ENCODE measurements at places on chromosomes 7 and 10.

GRCh38 chr10:57716884-57717283 lies 550.8 kb downstream of the IPMK start:
- no peak for DNase-seq

DNA sequence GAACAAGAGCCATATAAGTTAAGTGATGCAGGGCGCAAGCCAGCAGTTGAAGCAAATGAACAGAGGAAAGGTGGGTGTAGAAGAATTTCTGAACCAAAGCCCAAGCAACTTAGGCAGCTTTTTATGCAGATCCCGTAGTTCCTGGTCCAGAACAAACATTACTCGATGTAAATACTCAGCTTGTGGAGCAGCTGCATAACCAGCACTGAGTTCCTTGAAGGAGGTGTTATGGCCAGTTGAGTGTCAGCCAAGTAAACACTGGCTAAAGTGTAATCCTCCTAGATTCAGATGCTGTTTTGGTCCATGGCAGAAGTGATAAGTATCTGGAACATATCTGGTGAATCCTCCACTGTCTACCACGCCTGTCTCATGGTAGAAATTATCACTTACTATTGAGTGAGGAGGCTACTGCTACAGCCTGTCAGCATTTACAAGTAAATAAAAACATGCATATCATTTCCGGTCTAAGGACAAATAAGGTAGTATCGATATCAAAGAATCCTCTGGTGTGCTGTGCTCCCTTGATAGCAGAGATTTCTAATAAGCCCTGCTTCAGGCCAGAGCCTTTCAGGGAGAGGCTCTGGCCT lies 213.9 kb downstream of the DYNC1I1 start:
- no peak for DNase-seq

GRCh38 chr10:6146013-6146785 lies 56.5 kb upstream of the PFKFB3 start:
- DNase-seq: no peak

GRCh38 chr7:17307000-17307399 lies 8.5 kb downstream of the AHR start:
- no peak for DNase-seq

- no peak for DNase-seq
Measured at GRCh38 chr10:130017631-130018022, 53.6 kb upstream of the EBF3 start.

GRCh38 chr10:4294996-4295792 lies 510.2 kb upstream of the KLF6 start:
- DNase-seq: no peak

GRCh38 chr10:93039721-93040120 lies 20.9 kb upstream of the CYP26C1 start:
- DNase-seq: no peak

DNA sequence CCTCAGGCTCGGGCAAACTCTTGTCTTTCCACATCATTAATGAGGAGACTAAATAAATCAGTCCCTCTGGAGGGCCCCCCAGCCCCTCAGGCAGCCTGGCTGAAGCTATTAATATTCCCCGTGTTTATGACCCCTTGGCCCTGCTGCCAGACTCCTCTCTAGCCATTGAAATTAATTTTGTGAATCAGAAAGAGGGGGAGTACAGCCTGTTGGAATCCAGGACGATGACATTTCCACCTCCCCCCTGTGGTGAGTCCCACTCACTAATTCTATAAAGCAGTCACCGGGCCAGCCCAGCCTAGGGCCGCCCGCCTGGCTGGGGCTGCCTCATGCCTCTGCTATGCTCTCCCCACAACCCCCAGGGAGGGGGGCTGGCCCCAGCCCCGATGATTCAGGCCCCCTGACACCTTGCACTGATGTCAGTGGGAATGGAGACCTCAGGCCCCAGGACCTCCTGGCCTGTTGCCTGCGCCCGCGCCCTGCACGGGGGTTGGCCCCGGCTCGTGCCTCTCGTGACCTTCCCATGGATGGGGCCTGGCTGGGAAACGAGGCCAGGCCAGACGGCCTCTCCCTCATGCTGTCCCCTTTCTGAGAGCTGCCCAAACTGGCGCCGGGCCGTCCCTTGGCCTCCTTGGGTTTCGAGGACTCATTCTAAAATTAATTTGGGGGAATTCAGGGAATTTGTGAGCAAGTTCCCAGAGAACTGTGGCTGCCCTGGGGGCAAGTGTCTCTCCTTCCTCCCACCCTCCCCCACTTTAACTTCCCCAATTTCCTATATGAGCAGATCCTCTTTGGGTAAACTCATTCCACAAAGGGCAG lies 34.0 kb downstream of the TMEM270 start:
- DNase-seq: no peak

GRCh38 chr7:17492437-17492836 lies 194.0 kb downstream of the AHR start:
- no peak for DNase-seq

- no peak for DNase-seq
Measured at GRCh38 chr10:117562896-117563737, 20.6 kb downstream of the EMX2 start.

DNA sequence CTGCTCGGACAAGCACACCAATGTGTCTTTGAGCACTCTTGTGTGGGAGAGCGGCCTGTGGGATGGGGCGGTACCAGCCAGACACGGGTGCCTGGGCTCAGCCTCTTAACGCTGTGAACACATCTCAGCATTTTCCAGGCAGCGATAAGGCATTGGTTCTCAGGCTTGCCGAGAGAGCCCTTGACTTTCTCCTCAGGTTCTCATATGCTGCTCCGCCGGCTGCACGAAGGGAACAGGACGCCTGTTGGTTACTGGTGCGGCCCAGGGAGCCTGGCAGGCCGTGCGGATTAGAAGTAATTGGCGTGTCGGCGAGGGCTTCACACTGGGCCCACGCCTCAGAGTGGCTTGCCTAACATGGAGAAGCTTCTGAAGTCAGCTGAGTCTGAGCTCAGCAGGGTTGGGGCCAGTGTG lies 456.7 kb upstream of the FOXK1 start:
- DNase-seq: no peak

GRCh38 chr10:76333326-76333725 lies 901.9 kb downstream of the LRMDA start:
- DNase-seq: no peak

- DNase-seq: no peak
Measured at GRCh38 chr10:104018471-104018870, 51.5 kb downstream of the SLK start.

DNA sequence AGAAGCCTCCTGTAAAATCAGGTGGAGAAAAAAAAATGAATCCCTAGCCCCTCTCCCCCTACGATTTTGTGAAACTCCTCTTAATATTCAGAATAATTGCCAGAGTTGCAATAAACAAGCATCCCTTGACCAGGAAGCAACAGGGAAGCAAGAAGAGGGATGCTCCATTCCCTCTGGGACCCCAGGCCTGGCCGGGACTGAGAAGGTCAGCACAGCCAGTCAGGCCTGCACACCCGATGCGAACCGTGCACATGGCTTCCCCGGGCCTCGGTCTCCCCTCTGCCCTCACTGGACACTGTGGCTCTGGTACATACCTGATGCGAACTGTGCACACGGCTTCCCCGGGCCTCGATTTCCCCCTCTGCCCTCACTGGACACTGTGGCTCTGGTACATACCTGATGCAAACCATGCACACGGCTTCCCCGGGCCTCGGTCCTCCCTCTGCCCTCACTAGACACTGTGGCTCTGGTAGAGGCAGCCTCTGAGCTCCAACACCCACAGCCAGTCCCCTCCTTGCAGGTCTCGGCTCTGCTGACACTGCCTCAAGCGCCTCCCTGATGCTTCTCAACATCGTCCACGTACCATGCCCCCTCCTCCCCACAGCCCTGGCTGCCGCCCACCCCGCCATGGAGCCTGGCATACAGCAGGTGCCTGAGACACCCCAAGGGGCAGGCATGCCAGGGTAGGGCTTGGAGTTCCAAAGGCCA lies 138.6 kb downstream of the DIP2C start:
- no peak for DNase-seq

DNA sequence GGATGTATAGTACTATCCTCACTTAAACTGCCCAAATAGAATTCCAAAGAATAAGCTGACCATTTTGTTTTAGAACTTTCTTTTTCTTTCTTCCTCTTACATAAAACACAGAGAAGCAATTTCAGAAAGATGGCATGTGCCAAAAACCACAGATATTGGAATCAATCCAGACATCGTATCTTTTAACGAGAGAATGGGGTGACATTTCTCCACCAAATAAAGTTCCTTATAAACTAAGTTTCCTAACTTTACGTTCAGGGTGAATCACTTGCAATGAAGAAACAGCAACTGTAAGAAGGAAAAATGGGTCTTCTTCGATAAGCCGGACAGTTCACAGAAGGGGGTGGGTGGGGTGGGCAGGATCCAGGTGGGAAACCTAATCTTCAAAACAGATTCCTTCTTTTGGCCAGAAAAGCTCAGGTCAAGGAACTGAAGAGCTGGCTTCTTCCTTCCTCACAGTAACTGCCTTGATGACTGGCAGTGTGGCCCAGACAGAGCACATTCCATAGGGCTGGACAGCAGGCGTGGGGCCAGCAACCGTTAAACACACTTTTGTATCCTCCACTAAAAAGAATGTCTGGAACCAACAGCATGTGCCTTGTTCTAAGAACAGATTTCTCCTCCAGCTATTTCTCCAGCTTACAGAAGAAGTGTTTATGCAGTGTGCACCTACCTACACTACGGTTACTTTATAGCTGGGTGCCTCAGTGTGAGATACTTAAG lies 31.5 kb downstream of the CREB3L2 start:
- no peak for DNase-seq

- DNase-seq: no peak
Measured at GRCh38 chr7:105841866-105842265, 34.5 kb downstream of the ATXN7L1 start.

DNA sequence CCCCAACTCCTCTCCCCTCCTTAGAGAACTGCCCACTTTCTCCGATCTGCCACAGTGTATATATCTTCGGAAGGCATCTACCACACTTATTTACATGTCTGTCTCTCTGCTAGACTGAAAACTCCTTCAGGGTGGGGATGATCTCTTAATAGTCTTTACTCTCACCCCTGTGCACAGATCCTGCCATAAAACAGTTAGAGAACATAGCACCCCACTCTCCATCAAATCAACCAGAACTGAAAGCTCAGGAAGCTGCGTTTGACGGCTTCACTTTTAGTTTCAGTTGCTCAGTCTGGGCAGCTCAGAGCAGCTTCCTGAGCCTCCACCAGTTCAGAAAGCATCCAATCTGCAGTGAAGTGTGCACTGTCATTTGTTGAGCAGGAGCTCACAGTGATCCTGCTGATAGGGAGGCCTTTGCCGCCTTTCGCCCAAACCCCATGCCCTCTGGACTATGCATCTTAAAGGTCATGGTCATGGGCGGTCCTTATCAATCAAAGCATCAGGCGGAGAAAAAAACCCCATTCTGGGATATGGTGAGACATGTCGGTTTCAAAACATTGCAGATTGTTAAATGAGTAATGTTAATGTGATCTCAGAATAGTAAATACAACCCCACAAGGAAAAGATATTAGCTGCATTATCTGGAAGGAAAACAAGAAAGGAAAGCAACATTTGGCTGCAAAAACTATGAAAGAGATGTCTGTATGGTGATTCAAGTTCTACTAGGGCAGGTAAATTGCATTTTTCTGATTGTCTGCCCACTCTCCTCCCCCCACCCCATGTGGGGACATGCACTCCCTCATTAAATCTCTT lies 167.1 kb upstream of the ADO start:
- peak; percentile 30 for DNase-seq

DNA sequence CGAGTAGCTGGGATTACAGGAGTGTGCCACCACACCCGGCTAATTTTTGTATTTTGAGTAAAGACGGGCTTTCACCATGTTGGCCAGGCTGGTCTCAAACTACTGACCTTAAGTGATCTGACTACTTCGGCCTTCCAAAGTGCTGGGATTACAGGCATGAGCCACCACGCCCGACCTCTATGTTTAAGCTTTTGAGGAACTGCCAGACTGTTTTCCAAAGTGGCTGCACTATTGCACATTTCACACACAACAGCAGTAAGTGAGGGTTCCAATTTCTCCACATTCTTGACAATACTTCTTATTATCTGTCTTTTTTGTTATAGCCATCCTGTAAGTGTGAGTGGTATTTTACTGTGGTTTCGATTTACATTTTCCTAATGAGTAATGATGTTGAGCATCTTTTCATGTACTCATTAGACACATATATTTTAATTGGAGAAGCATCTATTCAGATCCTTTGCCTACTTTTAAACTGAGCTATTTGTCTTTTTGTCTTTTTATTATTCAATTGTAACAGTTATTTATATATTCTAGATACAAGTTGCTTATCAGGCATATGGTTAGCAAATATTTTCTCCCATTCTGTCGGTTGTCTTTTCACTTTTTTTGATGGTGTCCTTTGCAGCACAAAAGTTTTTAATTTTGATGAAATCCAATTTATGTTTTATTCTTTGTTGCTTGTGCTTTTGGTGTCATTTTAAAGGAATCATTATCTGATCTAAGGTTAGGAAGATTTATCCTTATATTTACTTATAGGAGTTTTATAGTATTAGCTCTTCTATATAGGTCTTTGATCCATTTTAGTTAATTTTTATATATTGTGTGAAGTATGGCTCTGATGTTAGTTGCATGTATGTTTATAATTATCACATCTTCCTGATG lies 12.8 kb upstream of the IRF5 start:
- no peak for DNase-seq

GRCh38 chr7:129307592-129307991 lies 82.8 kb downstream of the AHCYL2 start:
- DNase-seq: no peak

DNA sequence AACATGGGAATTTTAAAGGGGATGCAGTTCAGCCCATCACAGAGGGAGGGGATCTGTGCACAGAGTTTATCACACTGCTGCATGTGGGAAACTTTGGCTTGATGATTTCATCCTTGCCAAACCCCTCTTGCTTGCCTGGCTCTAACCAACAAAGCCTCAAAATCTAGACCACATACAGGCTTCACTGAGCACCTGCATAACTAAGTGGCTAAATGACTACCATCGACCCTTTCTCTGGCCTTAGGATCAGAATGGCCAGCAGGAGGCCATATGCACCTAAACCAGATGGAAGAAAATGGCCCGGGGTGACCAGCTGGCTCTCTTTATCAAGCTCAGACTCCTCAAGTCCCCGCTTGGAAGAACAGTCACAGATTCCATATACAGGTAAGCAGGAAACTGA lies 15.6 kb upstream of the ZNF25 start:
- DNase-seq: no peak

DNA sequence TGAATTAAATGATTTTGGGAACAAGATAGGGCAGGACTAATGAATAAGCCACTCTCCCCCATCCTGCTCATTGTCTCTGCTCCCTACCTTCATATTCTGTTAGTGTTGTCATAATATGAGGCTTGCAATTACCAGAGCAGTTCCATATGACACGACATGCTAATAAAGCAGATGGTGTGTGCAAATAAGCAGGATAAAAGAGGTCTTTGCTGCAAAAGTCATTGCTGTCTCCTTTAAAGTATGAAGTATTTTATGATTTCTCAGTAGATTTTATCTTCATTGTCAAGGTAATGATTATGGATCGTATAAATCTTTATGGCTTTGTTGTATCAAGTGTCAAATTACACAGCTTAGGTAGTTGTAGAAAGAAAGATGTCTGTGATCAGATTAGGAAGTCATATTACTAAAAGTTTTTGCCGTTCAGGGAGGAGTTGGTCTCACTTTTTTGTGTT lies 114.8 kb downstream of the SDK1 start:
- DNase-seq: no peak
